Vagina (tissue), 2 donors: ENCODE measurements at places on chromosomes 16 and 17.

DNA sequence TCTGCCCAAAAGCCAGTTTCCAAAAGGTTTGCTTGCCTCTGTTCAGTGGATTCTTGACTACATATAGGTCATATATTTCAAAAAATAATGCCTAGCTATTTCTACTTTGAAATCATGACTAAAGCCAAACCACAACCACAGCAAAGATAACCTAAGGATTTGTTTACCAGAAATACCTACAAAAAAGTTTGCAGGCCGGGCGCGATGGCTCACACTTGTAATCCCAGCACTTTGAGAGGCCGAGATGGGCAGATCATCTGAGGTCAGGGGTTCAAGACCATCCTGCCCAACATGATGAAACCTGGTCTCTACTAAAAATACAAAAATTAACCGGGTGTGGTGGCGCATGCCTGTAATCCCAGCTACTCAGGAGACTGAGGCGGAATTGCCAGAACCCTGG lies 15.2 kb downstream of the CARHSP1 start:
- DNase-seq: no peak

- DNase-seq: no peak
Observed at GRCh38 chr17:43949781-43950180, 4.0 kb downstream of the PYY start.

- DNase-seq: no peak
Observed at GRCh38 chr16:23407436-23408127, 45.4 kb downstream of the COG7 start.

- no peak for DNase-seq
Observed at GRCh38 chr17:58007781-58008706, 998 bp upstream of the SRSF1 start.

- no peak for DNase-seq
Observed at GRCh38 chr17:76784926-76785325, 47.0 kb downstream of the MFSD11 start.

- no peak for DNase-seq
Observed at GRCh38 chr16:65788434-65789140, 577.9 kb upstream of the CDH5 start.

GRCh38 chr17:71828182-71828596 lies 292.6 kb upstream of the SOX9 start:
- no peak for DNase-seq
